ENCODE measurements at places on chromosomes 2 and 18. TPM values are rescaled to one million over a fixed set of nuclear protein-coding genes. Genes with fewer than 3 reads are reported as not detected.

Gene RAB6C
- total RNA-seq: not detected

Gene RAD51AP2
- total RNA-seq: 0.02 TPM

Gene ZSWIM2
- total RNA-seq: not detected

Gene EMILIN1
- total RNA-seq: 10.8 TPM

Gene TNFAIP6
- 1.5 TPM for total RNA-seq

Gene PER2
- 4.6 TPM for total RNA-seq

Gene CTAGE1
- not detected for total RNA-seq

Gene MCFD2
- total RNA-seq: 124 TPM

Gene TUBA3D
- not detected for total RNA-seq

DNA sequence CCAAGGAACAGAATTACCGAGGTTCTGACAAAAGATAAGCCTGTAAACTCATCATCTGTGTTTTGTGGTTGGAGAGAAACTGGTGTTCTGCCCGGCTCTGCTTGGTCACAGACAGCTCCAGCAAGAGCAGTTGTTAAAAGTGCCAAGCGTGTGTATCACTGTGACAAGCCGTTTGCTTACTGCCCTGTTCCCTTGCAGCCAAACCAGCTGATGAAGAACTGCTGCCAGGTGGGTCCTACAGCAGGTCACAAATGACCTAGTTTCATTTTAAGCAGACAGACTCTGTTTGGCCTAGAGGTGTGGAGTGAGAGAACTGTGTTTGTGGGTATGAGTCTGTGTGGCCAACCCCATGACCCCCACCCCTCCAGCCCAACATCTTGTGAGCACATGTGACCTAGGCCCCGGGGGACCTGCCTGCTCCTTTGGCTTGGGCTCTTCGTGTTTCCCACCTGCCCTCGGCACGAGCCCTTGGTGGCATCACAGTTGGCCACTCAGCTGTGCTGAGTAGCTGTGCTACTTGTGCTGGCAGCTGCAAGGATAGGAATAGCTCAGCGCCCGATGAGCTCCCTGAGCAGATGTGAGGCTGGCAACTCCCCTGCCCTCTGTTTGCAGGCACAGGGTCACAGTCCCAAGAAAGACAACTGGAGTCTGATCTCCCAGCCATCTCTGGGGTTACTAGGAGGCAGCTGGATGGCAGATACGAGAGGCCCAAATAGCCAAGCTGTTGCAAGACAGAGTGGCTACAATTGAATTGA lies 9.7 kb downstream of the OXER1 start:
- DNase-seq: no peak

GRCh38 chr2:100589527-100589926 lies 26.7 kb downstream of the PDCL3 start:
- DNase-seq: no peak

- no peak for DNase-seq
These were observed 248.7 kb upstream of the MYT1L start for GRCh38 chr2:2579814-2580213.

DNA sequence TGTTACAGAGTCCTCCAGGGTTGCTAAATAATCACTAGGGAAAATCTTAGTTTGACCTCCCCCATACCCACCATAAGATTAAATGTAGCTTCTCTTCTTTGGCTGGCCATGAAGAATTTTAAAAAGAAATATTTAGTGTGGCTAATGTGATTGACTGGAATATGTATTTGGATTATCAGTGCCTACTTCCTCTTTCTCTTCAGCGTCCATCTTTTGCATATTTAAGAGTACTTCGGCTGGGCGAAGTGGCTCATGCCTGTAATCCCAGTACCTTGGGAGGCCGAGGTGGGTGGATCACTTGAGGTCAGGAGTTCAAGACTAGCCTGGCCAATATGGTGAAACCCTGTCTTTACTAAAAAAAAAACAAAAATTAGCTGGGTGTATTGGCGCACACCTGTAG lies 28.8 kb downstream of the ADAM23 start:
- DNase-seq: no peak

DNA sequence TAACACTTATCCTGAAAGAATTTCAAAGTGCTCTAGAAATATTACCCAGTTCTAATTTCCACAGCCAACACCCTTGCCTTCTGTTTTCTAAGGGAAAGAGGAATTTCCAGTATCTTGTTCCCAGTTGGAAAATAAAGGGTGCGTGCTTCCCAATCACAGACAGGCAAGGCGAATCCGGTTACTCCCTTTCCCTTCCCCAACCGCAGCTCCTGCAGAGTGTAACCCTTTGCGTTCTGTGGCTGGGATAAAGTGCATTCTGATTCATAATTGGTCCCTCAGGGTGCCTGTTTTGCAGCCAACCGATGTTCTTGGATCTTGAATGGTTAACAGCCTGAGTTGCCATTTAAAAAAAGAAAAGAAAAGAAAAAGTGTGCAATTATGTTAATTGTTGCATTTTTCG lies 40.6 kb upstream of the PGAP1 start:
- DNase-seq: peak; percentile 58

- no peak for DNase-seq
These were observed 316.9 kb downstream of the TXNL1 start for GRCh38 chr18:56321470-56321869.

DNA sequence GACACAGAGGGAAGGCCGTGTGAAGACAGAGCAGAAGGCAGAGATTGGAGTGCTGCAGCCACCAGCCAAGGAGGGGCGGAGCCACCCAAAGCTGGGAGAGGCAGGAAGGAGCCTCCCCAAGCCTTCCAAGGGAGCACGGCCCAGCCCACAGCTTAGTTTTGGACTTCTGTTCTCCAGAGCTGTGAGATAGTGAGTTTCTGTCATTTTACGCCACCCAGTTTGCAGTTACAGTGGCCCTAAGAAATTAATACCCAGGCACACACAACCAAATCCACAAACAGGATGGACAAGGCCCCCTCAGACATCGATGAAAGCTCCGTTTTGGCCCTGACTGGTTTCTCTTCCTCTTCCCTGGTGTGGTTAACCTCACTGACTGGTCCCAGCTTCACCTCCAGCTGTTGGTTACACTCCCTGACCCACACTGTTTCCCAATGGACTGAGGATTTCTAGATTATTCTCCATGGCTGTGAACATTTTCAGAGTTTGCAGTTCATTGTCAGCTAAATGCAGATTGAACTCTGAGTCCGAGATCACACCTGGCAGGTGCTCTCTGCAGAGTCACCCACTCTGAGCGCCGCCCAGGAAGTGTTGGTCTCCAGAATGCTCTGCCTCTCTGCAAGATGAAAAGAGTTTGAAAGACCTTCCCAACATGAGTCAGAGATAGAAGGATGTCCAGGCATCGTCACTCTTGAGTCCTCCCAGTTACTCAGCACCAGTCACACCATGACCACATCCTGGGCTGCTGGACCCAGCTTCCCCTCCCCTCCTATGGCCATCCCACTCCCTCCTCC lies 100.2 kb downstream of the TWIST2 start:
- peak; percentile 80 for DNase-seq

DNA sequence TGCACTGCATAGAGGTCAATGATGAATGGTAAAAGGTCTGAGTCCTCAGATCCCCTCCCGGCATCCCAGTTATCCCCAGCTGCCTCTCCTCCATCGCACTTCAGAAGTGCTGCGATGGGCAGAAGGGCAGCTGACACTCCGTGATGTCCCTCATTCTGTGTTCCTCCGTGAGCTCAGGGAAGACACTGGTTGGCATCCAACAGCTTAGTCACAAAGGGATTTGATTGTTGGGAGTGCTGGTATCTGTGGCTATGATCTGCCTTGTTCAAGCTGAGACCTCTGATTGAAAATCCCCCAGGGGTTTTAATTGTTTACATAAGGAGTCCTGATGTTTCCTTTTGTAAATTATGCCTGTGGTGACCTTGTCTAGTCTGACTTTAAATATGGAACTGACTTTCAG lies 19.0 kb upstream of the SAG start:
- DNase-seq: no peak

DNA sequence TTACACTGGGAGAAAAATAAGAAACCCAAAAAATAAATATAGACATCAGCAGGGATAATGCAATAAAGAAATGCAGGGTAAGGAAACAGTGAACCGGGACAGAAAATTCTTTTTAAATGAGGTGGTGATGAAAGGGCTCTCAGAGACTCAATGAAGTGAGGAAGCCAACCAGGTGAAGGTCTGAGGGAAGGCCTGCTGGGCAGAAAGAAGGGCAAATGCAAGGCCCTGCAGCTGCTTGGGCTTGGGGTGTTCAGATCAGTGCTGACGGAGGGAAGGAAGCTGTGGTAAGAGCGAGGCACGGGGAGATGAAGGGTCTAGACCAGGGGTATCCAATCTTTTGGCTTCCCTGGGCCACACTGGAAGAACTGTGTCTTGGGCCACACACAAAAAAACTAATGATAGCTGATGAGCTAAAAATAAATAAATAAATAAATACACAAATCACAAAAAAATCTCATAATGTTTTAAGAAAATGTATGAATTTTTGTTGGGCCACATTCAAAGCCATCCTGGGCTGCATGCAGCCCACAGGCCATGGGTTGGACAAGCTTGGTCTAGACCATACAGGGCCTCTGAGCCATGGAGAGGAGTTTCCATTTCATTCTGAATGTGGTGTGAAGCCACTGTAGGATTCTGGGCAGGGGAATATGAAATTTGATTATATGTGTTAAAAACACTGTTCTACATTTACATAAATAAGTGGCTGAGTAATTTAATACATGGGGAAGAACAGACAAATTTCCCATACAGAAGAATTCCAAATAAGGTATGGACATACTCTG lies 96.3 kb upstream of the DNMT3A start:
- no peak for DNase-seq

GRCh38 chr2:235106874-235107639 lies 155.2 kb downstream of the SH3BP4 start:
- peak; percentile 76 for DNase-seq

- DNase-seq: no peak
These were observed 92.2 kb upstream of the ASAP2 start for GRCh38 chr2:9114458-9114857.

GRCh38 chr2:224569654-224570053 lies 15.5 kb downstream of the CUL3 start:
- DNase-seq: no peak

- DNase-seq: peak; percentile 22
These were observed 32.8 kb downstream of the SRBD1 start for GRCh38 chr2:45578056-45578843.

DNA sequence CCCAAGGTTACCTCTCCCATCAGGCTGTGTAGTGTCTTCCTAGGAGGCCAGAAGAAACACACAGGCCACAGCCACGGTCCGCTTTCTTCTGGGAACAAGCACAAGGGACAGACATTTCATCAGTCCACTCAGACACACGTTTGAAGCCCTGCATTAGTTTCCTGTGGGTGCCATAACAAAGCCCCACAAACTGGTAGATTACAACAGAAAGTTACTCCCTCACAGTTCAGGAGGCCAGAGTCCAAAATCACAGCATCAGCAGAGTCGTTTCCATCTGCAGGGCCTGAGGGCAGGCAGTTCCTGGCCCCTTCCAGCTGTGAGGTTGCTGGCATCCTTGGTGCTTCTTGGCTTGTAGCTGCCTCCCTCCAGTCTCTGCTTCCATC lies 8.8 kb upstream of the PRLH start:
- no peak for DNase-seq

- no peak for DNase-seq
These were observed 192.0 kb downstream of the SLC8A1 start for GRCh38 chr2:40259900-40260299.

DNA sequence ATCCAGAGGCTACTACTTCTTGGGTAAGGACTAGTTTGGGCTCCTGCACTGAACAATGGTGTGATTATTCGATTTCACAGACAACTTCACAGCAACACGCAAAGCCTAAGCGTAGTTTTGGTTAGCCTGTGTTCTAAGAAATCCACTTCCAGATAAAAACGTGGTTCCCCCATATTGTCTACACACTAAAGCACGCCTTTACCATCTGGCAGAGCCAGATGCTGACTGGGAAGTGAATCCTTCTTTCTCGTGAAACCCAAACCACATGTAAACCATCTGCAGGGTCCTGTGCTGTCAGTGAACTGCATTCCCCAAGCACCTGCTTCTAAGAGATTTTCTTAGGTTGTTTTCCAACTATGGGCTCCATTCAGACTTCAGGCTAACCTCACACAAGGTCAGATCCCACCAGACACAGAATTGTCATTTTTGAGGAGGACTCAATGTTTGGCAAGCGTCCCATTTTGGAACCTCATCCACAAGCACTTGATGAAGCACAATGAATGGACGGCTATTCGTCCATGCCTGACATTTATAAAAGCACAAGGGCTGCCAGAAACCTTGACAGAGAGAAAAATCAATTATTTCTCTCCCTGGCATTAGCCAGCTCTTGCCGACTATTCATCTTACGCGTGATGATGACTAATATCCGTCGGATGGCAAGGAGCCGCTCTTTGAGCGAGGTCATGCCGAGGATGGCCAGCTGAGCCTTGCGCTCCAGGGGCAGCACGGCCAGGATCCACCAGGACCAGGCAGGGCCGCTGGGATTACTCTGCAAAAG lies 38.4 kb downstream of the LONRF2 start:
- DNase-seq: no peak

GRCh38 chr2:13919981-13920382 lies 712.5 kb upstream of the LRATD1 start:
- no peak for DNase-seq

DNA sequence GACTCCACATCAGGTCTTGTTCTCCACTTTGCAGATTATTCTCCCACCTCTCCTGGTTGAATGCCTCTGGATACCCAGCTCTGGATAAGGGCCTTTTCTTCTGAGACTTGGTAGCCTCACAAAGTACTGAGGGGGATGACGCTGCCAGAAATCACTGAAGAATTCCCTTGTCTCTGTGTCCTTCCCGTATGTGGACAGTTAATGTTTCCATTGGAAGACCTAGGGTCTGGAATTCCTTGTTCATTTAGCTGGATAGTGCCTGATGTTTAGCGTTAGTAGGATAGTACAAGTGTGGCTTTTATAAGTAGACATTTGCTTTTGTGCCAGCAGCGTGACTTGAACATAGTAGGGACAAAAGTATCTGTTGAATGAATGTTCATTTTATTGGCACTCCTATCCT lies 76.9 kb downstream of the CLHC1 start:
- no peak for DNase-seq

DNA sequence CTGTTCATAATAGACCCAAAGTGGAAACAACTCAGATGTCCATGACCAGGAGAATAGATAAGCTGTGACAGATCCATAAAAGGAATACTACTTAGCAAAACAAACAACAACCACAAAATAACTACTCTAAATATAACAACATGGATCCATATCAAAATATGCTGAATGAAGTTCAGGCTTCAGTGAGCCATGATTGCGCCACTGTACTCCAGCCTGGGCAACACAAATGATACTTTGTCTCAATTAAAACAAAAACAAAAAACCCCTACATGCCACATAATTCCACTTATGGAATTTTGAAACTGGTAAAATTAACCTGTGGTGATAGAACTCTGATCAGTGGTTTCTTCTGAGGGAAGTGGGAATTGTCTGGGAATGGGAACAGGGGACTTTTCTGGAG lies 11.2 kb upstream of the MYO3B start:
- no peak for DNase-seq

- no peak for DNase-seq
These were observed 1.1 kb downstream of the PTH2R start for GRCh38 chr2:208407667-208408066.

- no peak for DNase-seq
These were observed 19.7 kb upstream of the ASNSD1 start for GRCh38 chr2:189641590-189641989.

GRCh38 chr2:37866171-37866934 lies 58.7 kb upstream of the RMDN2 start:
- no peak for DNase-seq
